ENCODE measurements at places on chromosomes 11 and 22. TPM values are rescaled to one million over a fixed set of nuclear protein-coding genes. Genes with fewer than 3 reads are reported as not detected.

FXYD2 gene
- polyA plus RNA-seq = 3.5 TPM

- DNase-seq = no peak
These were observed 11.5 kb downstream of the BMAL1 start for GRCh38 chr11:13289081-13289480.

HYLS1 gene
- 9.6 TPM for polyA plus RNA-seq

GRCh38 chr22:28728621-28729313, 12.9 kb downstream of the CHEK2 start:
- DNase-seq = no peak

DNA sequence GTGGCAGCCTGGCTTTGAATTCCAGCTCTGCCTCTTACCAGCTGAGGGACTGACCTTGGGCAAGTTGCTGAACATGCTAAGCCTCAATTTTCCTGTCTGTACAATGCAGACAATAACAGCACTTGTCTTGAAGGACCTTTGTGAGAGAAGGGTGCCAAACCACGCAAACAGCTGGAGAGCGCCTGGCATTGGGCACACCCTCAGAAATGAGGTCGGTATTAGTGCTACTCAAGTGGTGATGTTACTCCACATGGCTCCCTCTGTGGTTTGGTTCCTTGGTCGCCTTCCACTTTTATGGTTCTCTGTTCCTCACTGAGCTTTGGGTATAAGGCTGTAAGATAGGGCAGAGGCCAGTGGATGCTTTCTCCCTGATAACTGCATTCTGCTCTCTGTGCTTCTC, 8.2 kb downstream of the UBASH3B start:
- DNase-seq = no peak

- no peak for DNase-seq
These were observed 27.0 kb upstream of the RBFOX2 start for GRCh38 chr22:36055376-36056295.

- DNase-seq = no peak
These were observed 98.5 kb upstream of the CSNK2A3 start for GRCh38 chr11:11451501-11452005.

TEAD1 gene
- not detected for polyA plus RNA-seq

Data from CD4-positive, alpha-beta memory T cell (primary cell).